Peyer's patch (tissue), 4 donors: ENCODE measurements at places on chromosomes 1 and 21. TPM values are rescaled to one million over a fixed set of nuclear protein-coding genes. Genes with fewer than 3 reads are reported as not detected.

CFHR4 gene
- total RNA-seq = not detected

GRCh38 chr1:247373721-247374141, 42.1 kb upstream of the ZNF496 start:
- DNase-seq = peak; percentile 50

GRCh38 chr1:208503787-208504186, 259.6 kb upstream of the PLXNA2 start:
- DNase-seq = no peak

OR14I1 gene
- not detected for total RNA-seq

GPR89A gene
- 34.7 TPM for total RNA-seq

PITHD1 gene
- 29.7 TPM for total RNA-seq

DNA sequence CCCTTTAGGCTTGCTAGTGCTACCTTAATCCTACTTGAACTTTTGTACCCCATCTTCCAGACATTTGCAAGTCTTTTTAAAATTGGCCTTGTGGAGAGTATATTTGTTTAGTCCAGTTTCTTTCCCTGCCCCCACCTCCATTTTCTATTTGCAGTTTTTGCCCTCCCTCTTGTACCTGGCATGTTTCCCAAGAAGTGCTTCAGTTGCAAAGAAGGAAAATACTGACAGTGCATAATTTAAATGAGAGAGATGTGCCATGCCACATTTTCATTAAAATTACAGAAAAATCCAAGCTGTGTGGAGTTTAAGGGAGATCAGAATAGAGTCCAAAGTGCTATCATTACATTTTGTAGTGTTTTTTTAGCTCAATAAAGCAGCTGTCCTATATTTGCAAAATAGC, 150.0 kb upstream of the ADGRL2 start:
- DNase-seq = no peak

TAS1R1 gene
- not detected for total RNA-seq

- DNase-seq = no peak
These were observed 28.2 kb downstream of the ATP8B2 start for GRCh38 chr1:154353460-154353904.

DNA sequence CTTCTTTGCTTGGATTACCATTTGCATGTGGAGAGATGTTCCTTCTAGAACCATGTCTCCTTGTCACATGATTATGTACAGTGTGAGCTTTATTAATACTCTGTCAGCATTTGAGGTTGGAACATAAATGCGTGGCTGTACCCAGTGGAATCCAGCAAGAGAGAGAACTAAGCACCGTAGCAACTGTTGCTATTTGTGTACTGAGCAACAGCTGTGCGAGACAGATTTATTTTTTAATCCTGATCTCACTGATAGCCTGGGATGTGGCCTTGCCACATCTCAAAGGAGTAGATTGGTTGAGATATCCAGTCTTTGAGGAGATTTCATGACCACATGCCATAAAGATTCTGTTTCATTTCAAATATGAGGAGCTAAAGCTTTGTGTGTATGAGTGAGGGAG, 43.4 kb downstream of the KIF1B start:
- DNase-seq = no peak

- DNase-seq = no peak
These were observed 20.0 kb upstream of the LAMC1 start for GRCh38 chr1:183003203-183003602.

DNA sequence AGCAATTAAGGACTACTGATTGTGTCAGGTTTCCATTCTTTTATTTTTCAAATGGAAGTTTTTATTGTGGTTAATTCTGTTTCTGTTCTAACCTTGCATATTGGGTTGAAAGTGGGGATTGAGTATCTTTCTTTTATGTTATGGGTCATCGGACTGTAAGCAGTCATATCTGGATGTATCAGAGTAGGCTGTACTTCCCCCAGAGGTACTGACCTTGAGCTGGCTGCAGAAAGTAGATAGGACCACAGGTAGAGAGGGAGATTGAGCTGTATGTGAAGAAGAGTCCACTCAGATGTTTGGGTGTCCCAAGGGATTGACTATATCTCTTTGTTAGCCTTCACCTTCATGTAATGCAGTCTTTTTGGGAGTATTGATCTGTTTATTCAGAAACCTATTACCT, 20.5 kb upstream of the ALG14 start:
- DNase-seq = no peak

DNA sequence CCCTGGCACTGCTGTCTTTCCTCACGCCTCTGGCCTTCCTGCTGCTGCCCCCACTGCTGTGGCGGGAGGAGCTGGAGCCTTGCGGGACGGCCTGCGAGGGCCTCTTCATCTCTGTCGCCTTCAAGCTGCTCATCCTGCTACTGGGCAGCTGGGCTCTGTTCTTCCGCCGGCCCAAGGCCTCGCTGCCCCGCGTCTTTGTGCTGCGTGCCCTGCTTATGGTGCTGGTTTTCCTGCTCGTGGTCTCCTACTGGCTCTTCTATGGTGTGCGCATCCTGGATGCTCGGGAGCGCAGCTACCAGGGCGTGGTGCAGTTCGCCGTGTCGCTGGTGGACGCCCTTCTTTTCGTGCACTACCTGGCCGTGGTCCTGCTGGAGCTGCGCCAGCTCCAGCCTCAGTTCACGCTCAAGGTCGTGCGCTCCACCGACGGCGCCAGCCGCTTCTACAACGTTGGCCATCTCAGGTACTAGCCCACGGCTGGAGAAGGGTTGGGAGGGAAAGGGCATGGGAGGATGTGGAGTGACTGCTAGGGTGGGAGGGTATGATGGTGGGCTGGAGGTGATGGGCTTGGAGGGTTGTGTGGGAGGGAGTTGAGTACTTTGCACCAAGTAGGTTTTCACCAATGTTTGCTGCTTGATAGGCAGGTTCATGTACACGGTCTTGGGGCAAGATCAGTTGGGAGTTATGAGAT, 18.9 kb downstream of the VANGL2 start:
- DNase-seq = no peak

DNA sequence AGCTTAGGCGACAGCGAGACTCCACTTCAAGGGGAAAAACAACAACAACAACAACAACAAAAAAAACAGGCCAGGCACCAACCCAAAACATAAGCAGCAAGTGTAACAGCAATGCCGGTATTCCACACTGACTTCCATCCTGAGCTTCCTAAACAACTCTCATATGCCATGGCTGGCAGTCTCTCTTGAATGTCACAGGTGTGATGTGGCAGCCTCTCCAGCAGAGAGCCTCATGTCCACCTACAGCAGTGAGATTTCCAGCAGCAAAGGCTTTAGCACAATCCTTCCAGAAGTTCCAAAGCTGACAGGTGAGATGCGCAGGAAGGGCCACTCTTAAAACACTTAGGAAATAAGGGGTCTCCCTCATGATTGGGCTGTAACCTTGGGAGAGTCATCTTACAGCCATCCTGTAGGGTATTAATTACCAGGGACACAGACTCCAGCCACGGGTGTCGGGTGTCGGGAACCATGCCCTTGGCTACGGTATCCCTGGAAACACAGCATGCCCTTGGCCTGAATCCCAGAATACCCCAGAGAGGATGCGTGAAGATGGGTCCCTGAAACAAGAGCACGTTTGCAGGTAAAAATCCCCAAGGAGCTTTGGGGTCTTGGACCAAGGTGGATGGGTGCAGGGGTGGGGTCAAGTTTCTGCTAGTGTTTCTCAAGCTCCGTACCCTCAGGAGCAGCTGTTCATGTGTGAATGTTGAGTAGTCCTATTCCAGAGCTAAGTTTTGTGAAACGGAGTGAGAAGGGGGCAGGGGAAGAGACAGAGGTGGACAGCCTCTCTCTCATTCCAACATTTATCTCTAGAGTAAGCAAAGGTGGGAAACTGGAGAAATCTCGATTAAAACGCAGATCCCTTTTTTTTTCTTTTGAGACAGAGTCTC, 31.4 kb downstream of the CLSTN1 start:
- DNase-seq = no peak

DNA sequence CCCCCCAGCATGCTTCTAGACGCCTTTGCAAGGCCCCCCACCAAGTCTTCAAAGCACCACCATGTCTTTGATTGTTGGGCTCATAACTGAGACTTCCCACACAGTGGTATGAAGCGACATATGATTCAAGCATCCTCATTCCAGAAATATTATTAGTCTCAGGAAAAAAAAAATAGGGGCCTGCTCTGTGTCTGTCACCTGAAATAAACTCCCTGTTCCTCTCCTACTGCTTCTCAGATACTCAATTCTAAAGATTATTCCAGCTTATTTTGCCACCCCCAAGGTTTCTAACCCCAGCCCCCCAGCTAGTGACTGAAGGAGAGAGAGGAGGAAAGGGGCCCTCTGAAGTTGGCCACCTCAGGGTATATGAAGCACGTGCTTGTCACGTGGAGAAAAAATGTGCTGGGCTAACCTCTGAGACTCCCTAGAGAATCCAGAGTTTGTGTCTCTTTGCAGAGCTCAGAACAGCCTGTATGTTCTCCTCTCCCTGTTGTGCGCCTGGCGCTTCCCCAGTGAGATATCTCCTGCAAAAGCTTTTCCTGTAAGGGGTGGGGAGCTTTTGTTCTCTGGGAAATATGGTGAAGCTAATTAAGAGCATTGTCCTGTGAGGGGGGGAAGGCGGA, 35.9 kb upstream of the RASAL2 start:
- no peak for DNase-seq

GRCh38 chr1:19462781-19463503, 22.4 kb downstream of the CAPZB start:
- DNase-seq = peak; percentile 92

DNA sequence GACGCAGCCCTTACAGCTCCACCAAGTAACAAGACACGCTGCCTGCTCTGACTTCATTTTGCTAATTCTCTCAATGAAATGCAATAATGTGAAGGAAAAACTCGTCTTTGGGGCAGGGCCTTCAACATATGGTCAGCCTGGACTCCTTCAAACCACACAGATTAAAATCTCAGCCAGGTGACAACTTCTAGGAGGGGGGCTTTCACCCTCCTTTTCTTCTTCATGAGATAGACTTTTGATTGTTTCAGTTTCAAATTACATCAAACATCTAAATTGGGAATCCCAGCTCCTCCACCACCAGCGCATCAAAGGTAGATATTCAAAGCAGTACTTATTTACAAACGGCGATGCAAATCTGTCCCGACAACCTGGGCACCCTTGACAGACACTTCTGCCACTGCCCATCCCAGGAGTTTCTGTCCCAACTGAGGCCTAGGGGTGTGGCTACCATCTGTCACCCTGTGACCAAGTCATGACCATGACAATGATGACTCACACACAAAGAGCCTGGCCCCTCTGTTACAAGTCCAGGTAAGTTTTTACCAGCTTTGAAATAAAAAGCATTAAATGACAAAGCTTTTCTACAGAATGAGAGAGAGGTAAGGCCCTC, 29.7 kb downstream of the SSBP3 start:
- peak; percentile 55 for DNase-seq

GRCh38 chr1:67683766-67684525, 1.1 kb upstream of the GADD45A start:
- DNase-seq = no peak

GRCh38 chr1:24139841-24140425, 3.0 kb downstream of the IL22RA1 start:
- no peak for DNase-seq

HSD3B1 gene
- 61.3 TPM for total RNA-seq

- peak; percentile 33 for DNase-seq
These were observed 403.6 kb downstream of the PTPRU start for GRCh38 chr1:29639741-29640427.

DNA sequence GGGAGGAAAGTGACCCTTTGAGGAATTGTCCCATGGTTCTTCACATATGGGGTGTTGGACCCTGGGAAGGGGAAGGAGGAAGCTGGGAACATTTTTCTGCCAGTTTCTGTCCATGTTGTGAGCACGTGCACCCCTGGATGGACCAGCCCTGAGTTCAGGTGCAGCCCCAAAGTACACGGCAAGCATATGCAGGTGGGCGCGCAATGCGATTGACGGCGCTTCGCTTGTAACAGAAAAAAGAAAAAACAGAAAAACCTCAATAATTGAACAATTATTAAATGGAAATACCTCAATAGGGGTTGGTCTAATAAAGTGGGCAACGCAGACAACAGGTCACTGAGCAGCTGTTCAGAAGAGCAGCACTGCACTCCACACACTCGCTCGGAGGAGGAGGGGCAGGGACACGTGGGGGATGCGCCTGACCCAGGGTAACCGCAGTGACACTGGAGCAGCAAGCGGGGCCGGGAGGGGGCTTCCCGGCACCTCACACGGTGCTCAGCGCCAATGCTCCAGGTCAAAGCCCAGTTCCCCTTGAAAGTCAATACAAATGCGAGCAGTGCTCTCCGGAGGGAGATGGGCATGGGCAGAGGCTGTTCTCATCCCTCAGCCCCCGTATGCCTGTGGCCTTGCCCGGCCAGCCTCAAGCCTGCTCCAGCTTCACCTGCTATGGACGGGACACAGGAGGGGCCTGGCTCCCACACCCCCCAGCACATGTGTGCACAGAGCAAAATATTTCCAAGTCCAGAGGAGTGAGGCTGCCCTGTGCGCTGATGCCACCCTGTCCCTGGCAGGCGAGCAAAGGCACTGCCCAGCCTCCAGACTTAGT, 6.6 kb upstream of the ACTRT2 start:
- DNase-seq = peak; percentile 38

DNA sequence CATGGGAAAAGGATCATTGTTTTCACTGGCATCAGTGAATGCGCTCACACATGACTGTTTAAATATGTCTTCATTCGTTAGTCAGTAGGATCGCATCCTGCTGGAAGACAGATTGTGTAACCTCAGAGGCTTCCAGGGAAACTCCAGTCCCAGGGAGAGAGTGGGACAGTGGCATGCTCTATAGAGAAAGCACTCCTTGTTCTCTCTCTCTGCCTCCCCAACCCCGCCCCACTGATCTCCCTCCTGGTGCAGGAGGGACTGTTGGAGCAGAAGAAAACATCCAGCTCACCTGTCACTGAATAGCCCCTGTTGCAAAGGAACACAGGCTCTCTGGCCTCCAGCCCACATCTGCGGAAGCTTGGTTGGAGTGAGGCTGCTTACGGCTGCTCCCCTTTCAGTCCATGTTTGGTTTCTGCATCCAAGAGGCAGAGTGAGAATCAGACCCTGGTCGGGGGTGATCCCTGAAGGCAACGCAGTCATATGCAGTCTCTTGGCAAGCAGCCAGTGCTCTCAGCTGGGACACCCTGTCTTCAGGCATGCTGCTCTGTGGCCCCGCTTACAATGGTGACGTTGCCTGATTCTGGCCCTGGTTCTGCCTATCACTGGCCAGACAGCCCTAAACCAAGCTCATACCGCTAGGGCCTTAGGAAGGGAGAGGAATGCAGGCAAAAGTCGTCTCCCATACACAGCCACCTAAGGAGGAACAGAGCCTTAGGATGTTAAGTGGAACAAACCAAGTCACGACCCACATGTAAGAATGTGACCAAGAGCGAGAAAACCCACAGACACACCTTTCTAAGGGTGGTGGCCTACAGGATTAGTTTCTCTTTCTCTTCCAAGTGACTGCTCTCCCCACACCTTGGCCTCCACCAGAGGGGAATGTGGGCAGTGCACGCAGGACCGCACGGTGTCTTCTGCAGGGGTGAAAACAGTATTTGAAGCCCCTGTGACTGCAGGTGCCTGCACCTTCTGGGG, 39.7 kb downstream of the BACE2 start:
- no peak for DNase-seq

PTPN22 gene
- 11.4 TPM for total RNA-seq
